HCT116 (cell line): ENCODE measurements at places on chromosomes 4 and X.

DNA sequence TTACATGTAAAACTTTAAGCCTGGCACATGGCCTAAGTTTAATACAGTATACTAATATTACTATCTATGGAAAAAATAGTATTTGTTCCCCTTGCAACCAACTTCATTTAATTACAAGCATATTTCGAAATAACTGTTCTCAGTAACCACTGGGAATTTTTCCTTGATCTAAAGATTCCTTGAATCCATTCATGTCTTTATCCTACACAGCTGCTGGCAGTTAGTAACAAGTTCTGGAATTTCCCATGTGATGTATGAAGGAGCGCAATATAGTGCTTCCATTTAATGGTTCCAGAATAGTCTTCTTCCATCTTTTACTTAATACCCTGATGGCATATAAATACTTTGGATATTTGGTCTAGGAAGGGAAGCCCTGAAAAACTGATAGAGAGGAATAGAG lies 136.5 kb downstream of the AASDH start:
- no peak for DNase-seq

DNA sequence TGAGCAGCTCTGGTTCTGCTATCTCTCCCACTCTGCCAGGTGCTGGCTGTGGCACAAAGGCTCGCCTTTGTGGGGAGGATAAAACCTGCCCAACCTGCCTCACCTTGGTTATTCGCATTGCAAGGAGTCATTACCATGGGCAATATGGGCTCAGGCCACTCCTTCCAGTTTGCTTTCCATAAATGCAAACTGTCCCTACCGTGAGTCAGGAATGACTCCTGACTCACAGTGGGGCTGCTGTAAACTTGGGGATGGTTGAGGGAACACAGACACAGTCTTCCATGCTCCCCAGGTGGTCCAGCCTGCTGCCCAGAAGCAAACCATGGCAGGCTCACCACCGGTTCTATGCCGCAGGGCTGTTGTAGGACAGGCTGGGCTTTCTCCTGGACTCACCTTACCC lies 36.1 kb downstream of the COQ2 start:
- DNase-seq = no peak

DNA sequence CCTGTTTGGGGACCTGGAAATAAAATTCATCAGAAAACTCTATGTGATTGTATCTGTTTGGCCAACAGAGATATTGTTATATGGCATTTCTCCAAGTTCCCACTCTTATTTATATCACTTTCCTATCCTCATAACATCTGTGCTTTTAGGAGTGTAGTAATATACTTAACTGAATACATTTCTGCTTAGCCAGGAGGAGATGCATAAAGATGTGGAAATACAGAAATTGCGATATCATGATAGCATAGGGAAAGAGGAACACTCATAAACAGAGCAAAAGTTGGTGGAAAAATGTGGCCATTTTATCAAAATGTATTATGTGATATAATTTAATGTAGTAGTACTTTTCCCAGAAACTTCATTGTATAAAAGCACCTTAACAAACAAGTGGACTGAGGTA lies 46.1 kb upstream of the TSPAN7 start:
- DNase-seq = no peak

DNA sequence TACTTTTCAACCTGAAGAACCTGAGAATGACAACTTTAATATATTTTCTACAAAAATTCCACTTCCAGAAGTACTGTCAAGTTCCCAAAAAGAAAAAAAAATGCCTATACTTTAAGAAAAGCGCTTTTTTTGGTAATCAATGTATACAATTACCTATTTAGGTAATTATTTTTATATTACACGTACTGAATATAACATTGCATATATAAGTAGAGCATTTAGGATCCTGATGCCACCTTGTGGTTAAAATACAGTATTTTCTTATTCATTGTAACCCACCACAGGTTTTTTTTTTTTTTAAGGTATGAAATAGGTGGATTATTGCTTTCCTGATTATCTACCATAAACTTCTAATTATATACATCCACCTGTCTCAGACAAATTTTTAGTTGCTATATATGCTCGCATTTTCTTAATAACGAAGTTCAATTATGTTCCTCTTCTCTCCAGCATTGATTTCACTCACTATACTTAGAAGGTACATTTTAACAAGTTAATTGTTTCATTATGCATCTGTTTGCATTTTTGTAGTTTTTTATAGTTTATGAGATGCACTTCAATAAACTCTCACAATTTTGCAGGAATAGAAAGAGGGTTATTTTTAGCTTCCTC lies 5.2 kb downstream of the MAP9 start:
- peak; percentile 16 for DNase-seq

DNA sequence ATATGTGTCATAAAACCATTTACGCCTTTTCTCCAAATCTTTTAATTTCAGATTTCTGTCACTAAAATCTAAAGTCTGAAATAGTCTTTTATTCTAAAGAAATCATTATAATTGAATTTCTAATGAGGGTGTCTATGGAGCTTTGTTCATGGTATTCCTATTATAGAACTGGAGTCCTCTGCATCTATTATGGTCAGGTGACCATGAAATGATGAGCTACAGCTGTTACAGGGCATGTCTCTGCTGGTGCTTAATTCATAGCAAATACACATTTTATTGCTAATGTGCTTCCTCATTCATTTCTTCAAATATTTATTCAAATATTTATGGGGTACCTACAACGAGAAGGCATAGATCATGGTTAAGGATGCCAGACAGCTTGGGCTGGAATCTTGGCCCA lies 126.1 kb downstream of the NAA11 start:
- no peak for DNase-seq

GRCh38 chrX:68824565-68825125 lies 4.2 kb upstream of the EFNB1 start:
- DNase-seq = no peak

DNA sequence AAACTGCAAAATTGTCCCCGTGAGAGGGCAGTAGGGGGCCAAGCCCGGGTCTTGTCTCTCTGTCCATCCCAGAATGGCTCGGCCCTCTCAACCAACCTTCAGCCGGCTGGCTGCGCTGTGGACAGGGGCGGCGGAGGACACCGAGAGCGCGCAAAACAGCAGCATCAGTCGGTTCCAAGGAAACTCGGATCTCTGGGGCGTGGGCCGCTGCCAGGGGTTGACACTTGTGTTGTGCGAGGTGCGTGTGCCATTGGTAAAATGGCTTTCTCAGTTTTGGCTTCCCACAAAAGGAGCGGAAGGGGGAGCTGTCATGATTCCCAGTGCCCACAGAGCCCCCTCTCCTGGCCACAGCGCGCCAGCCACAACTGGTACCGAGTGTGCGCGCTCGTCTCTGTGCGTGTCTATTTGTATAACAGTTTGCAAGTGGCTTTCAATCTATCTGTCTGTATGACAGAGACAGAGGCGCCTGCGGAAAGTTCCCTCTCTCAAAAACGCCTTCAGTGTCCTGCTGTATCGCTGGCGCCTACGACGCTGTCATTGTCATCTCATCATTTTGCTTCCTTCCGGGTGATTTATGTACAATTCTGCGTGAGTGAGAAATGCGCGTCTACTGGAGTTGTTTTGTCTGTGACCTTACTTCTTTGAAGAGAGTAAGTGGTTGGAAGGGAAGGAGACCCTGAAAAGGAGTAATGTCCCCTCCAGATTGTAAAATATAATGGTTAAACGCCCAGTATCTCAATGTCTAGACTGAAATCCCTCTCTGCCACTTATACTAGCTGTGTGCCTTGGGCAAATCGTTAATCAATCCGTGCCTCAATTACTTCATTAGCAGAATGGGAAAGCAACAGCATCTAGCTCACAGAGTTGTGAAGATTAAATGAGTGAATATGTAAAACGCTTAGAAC lies 1.8 kb downstream of the DKK2 start:
- DNase-seq = no peak

GRCh38 chrX:22666441-22666840 lies 333.3 kb upstream of the DDX53 start:
- peak; percentile 42 for DNase-seq

GRCh38 chr4:33411182-33411581 lies 2691.0 kb downstream of the PCDH7 start:
- DNase-seq = peak; percentile 12

- no peak for DNase-seq
These were observed 188.0 kb upstream of the C1QTNF7 start for GRCh38 chr4:15239866-15240265.

- no peak for DNase-seq
These were observed 22.0 kb upstream of the PTTG2 start for GRCh38 chr4:37938208-37938607.

DNA sequence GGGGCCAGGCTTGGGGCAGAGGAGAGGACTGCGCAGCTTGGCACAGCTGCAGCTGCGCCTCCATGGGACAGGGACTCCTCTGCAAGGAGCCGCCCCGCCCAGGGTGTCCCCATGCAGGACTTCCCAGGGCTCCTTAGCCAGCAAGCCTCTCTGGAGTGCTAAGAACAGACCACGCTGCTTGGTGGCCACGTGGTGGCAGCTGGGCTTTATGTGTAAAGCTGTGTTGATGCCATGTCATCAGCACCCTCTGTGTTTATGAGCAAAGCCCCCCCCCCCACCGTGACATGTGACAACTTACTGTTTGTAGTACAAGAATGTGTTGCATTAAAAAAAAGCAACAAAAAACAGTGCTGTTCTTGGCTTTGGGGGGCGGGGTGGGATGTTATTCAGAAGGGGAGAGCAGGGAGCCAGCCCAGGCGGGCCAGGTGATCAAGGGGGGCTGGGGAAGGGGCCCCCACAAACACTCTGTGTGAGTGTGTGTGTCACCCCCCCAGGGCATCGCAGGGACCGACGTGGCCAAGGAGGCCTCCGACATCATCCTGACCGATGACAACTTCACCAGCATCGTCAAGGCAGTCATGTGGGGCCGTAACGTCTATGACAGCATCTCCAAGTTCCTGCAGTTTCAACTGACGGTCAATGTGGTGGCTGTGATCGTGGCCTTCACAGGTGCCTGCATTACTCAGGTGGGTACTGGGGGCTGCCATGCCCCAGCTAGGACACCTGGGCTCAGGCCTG lies 40.3 kb downstream of the ATP2B3 start:
- DNase-seq = no peak

DNA sequence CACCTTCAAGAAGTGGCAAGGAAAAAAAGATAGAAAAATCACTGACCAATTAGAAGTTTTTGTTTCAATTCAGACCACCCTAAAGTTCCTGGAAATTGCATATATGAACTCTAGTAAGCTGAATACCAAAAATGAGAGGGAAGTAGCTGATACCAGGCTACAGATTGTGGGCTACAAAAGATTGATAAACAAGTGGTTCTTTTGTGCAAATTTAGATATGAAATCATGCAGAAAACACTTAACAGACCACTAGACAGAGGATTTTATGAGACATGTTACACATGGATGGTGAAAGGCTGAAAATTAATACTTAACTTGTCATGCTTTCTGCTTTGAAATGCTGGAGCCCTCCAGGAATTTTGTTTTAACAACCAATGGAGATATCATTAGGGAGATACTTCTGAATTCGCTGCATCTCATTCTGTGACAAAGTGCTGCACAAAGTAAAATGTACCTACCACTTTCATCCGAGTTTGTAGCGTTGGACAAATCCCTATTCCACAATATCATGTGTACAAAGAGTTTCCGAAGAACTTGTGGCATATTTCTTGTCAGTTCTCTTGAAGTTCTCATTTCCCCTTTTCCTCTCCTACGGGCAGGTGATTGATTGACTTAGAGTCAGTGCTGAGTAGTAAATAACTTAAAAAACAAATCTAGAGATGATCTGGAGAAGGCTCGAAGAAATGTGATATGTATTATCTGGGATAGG lies 235.0 kb downstream of the PALLD start:
- DNase-seq = no peak

DNA sequence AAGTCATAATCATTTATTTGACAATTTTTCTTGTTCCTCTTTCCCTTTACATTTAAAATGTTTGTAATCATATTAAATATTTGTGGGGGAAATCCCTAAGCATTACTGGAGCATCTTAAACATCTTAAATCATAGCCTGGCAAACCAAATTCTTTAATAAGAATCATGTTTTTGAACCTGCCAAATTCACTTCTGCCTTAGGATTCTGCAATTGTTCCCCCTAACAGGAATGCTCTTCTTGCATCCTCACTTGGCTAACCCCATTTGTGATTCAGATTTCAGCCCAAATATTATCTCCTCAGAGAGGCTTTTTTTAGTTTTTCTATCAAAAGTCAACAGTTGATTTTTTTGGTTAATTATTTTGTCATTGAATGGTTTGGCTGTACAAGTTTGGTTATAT lies 241.1 kb downstream of the MAPK10 start:
- DNase-seq = no peak

GRCh38 chr4:124931050-124931449 lies 218.5 kb upstream of the ANKRD50 start:
- no peak for DNase-seq

- no peak for DNase-seq
These were observed 24.6 kb upstream of the ASB5 start for GRCh38 chr4:176293660-176294059.

DNA sequence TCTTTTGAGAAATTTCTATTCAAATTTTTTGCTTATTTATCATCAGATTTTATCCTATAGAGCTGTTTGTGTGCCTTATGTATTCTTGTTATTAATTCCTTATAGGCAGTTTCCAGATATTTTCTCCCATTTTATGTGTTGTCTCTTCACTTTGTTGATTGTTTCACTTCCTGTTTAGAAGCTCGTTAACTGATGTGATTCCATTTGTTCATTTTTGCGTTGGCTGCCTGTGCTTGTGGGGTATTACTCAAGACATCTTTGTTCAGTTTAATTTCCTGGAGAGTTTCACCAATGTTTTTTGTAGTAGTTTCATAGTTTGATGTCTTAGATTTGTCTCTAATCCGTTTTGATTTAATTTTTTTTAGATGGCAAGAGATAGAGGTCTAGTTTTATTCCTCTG lies 14.6 kb downstream of the ZNF718 start:
- no peak for DNase-seq

GRCh38 chr4:38920677-38921076 lies 53.1 kb downstream of the FAM114A1 start:
- DNase-seq = no peak
